Activated T-helper 17 cell treated with anti-CD3 and anti-CD28 coated beads, Interleukin-2, amount 50 U/mL, for 72 hours (primary cell): ENCODE measurements at places on chromosomes 6 and 20.
A peak's percentile ranks its signal among the peaks of the same experiment; 100 is the strongest.

DNA sequence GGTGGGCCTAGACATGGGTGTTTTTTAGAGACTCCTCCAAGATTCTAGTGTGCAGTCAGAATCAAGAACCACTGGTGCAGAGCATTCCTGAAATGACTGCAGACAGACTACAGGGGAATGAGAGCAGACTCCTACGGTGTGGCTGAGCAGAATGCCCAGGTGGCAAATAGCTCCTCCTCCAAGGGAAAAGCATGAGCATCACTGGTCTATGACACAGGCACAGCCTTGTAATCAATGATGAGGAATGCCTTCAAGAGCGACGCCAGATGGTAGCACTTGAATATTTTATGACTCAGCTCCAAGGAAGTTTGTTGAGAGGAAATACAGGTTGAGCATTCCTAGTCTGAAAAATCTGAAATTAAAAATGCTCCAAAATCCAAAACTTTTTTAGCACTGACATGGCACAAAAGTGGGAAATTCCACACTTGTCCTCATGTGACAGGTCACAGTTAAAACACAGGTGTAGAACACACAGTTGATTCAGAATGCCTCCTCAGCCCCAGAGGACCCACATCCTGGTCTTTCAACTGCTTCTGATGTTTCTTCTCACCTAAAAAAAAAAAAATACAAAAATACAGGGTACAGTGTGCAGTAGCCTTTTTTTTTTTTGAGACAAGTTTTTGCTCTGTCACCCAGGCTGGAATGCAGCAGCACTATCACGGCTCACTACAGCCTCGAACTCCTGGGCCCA lies 10.6 kb upstream of the FAM8A1 start:
- peak; percentile 57 for ATAC-seq

- ATAC-seq = peak; percentile 52
Measured at GRCh38 chr6:137697267-137697938, 169.7 kb upstream of the TNFAIP3 start.

DNA sequence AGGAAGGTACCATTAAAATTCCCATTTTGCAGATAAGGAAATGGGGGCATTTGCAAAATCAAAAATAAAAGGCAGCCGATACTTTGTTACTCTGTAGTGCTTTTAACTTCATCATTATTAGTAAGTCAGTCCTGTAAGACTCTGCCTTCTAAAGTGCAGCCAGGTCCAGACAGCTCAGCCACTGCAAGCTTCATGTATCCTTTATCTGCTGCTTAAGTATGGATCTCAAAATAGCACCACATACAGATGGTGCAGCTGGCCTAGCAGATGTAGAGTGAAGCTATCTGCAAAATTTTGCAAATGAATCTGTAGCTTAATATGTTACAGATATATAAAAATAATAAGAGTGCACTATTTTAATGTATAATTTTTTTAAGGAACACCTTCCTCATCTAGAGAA lies 53.4 kb downstream of the NUS1 start:
- ATAC-seq = no peak

DNA sequence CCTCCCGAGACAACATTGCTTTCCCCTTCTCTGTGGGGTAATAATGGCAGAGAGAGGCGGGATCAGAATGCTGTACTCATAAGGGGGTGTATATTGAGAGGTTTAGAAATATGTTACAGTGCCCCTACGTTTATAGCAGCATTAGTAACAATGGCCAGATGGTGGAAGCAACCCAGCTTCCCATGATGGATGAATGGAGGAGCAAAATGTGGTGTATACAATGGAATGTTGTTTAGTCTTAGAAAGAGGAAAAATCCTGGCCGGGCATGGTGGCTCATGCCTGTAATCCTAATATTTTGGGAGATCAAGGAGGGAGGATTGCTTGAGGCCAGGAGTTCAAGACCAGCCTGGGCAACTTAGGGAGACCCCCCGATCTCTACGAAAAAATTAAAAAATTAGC lies 12.9 kb downstream of the BANF2 start:
- no peak for ATAC-seq

DNA sequence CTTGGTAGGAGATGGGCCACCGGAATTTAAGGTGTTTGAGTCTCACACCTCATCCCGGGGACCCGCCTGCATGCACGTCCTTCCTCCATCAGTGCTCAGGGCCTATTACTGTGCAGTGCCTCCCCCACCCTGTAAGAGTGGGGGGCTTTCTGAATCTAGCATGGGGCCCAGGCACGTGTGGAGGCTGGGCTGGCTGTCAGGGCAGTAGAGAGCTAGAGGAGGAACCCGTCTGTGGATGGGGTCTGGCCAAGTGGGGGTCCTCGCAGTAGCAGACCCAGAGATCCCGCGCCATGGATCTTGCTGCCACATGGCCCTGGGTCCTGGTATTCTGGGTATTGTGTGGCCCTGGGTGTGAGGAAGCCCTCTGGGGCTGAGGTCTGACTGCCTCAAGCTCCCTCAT lies 42.9 kb downstream of the SRC start:
- no peak for ATAC-seq

DNA sequence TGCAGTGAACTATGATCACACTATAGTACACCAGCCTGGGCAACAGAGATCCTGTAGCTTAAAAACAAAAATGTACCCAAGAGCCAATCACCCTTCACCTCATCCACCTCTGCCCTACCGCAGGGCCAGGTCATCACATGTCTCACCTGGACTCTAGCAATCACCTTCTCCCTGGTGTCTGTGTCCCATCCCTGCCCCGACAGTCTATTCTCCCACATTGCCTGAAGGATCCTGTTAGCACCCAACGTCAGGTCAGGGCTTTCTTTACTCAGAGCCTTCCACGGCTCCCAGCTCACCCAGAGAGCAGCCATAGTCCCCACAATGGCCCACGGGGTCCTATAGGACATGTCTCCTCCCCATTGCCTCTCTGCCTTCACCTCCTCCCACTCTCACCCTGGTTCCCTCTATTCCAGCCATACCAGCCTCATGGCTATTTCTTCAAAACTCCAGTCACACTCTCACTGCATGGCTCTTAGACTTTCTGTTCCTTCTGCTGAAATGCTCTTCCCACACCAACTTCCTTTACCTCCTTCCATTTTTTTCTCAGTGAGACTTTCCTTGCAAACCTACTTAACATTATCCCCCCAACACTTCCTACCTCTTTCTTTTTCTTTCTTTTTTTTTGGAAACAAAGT lies 22.5 kb upstream of the ARFGEF2 start:
- ATAC-seq = no peak

DNA sequence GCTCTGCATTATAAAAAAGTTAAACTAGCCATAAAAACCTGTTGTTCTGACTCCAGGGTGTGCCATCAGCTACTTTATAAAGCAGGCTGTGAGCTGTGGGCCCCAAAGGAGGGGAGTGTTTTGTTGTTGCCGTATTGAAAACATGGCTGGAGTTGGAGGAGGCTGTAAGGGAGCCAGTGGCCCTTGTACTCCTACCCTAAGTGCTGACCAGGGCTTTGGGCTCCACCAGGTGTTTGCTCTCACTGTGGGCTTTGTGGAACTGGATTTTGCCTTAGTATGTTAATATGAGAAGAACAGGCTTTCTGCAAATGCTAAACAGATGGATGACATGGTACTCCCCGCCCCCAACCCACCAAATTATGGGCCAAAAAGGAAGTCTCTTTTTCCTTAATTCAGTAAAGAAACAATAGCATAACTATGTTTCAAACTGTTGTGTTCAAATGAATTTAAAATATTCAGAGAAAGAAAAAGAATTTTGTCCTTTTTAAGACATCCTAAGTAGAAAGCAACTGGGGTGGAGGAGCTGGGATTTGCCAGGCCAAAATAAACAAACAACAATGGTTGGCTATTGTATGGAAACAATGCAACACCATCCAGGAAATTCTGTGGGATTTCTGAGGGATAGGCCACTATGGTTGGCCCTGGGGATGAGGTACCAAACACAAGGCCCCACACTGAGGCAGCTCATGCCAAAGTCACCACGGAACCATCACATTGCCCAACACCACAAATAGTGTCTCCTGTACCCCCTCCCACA lies 63.3 kb downstream of the PLCG1 start:
- no peak for ATAC-seq

DNA sequence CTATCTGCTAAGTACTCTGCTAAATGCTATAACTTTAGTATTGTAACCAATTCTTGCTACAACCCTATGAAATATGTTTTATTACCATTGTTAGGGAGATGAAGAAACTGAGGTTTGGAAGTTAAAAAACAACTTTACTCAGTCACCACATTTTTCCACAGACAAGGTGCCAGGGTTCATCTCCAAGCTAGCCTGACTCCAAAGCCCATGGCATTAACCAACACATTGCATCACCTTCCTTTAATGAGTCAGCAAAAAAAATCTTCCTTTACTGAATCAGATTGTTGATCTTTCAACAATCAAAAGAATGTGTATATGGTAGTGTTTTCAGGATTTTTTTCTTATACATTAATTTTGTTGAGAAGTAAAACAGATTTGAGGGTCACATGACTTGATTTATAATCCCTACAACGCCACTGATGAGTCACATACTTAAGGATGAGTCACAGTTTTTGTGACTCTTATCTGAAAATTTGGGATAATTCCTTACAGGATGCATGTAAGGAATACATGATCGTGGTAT lies 41.5 kb downstream of the MAN1A1 start:
- no peak for ATAC-seq

GRCh38 chr6:37050045-37050853 lies 44.8 kb downstream of the FGD2 start:
- peak; percentile 37 for ATAC-seq

DNA sequence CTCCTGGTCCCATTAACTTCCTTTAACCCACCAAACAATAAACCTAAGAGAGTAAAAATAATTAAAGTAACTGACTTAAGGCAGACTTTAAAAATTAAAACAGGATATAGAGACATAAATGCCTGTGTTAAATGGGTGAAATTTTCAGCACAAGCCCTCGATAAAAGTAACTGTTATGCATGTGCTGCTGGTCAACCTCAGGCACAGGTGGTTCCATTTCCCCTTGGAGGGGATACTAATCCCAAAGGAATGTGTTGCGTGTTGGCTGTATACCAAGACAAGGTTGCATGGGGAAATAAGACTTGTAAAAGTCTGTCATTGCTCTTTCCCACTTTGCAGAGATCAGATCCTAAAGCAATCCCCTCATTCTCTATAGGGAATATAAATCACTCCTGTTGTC lies 25.8 kb downstream of the HLA-A start:
- no peak for ATAC-seq

DNA sequence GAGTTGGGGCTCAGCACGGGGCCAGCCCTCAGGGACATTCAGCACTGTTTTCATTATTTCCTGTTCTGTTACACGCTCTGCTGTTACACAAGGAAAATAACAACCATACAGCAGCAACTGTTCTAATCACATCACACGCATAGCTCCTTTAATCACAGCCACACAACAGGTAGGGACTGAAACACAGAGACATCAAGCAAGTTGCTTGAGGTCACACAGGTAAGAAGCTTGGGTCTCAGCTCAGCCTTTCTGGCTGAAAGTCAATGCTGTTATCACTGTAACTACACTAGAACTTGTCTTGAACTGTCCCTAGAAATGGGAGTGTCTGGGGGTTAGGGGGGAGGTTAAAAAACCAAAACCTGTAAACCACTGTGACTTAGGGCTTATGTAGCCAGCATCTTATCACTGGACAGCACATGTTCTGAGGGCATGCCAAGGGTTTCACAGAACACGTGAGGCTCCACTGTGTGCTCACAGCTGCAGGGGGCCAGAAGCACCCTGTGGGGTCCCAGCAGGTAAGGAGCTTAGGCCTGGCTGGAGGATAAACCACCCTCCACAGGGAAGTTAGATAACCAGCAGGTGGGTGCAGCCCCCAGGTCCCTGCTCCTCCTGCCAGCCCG lies 146.0 kb downstream of the EYA2 start:
- ATAC-seq = no peak

GRCh38 chr6:163962627-163963117 lies 548.2 kb downstream of the QKI start:
- no peak for ATAC-seq

DNA sequence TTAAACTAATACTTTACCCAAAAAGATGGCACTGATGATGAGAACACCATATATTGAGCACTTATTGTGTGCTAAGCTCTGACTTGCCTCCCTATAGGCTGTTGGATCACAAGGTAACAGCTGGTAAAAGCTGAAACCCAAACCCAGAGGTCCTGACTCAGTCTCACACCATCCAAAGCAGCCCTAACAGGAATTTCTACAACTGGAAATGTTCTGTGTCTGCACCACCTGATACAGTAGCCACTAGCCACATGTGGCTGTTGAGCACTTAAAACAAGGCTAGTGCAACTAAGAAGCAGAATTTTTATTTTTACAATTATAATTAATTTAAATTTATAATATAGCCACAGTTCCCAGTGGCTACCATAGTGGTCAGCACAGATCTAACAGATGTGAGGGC lies 15.6 kb upstream of the MATN4 start:
- no peak for ATAC-seq

DNA sequence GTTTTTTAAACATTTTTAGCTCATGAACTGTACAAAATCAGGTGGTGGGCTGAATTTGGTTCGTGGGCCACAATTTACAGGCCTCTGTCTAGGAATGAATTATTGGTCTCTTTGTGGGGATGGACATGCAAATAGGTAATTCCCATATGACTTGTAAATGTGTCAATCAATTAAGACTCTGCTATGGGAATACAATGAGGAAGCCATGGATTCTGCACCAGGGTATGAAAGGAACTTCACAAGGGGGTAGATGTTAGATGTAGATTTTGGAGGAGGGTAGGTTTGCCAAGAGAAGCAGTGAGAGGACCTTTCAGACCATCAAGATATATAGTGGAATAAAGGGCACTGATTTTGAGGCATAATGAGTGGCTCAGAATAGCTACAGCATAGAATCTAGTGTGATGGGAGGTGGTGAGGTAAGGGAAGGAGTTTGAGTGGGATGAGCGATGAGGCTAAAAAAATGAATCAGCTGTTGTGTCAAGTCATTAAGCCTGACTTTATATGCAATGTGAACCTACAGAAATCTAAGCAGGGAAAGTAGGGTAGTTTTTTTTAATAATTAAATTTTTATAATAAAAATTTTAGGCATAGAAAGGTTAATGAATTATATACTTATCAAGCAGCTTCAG lies 32.6 kb upstream of the RNF182 start:
- no peak for ATAC-seq

- no peak for ATAC-seq
Measured at GRCh38 chr6:138722425-138723371, 50.9 kb upstream of the CCDC28A start.

DNA sequence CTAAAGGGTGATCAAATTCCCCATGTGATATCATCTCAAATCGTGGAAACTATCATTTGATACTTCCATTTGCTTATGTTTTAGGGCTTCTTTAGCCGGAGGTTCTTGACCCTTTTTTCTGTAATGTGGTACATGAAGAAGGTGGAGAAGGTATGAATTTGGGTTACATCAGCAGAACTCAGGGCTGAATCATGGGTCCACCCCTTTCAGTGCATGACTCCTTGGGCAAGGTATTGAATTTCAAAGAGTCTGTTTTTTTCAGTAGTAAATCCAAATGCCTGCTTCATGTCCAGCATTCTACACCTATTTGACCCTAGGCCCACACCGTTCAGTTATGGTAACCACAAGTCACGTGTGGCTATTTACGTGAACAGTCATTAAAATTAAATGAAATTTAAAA lies 30.6 kb upstream of the QKI start:
- ATAC-seq = no peak

GRCh38 chr6:5729080-5729434 lies 277.7 kb downstream of the NRN1 start:
- ATAC-seq = peak; percentile 43
